ENCODE measurements at places on chromosomes 5 and 9. TPM values are rescaled to one million over a fixed set of nuclear protein-coding genes. Genes with fewer than 3 reads are reported as not detected.

The GFPT2 gene
- 0.48 TPM for total RNA-seq

The ENHO gene
- total RNA-seq, result not detected

The ZCCHC9 gene
- 37.8 TPM for total RNA-seq

The POLE3 gene
- 111 TPM for total RNA-seq

The SV2C gene
- not detected for total RNA-seq

The ZDHHC12 gene
- total RNA-seq, result 43.3 TPM

The BTNL8 gene
- total RNA-seq, result not detected

The NR5A1 gene
- total RNA-seq, result 0.08 TPM

The SPINK5 gene
- total RNA-seq, result not detected

The SPAAR gene
- not detected for total RNA-seq

The SLC1A1 gene
- not detected for total RNA-seq

The HAPLN1 gene
- not detected for total RNA-seq

The PAXX gene
- 106 TPM for total RNA-seq

The GPR107 gene
- total RNA-seq, result 17.9 TPM

The C5orf58 gene
- total RNA-seq, result not detected

The FGD3 gene
- 32.5 TPM for total RNA-seq

The SPINK6 gene
- total RNA-seq, result not detected

The S100Z gene
- total RNA-seq, result 0.66 TPM

The PCYOX1L gene
- 8.8 TPM for total RNA-seq

The TBC1D2 gene
- 1.7 TPM for total RNA-seq

The KCNV2 gene
- not detected for total RNA-seq

The SLC4A9 gene
- not detected for total RNA-seq

The NMUR2 gene
- total RNA-seq, result not detected

The CYSTM1 gene
- 17.6 TPM for total RNA-seq

The SLC34A1 gene
- not detected for total RNA-seq

The C9 gene
- 0.53 TPM for total RNA-seq

The IFNB1 gene
- total RNA-seq, result not detected

The SLC46A2 gene
- total RNA-seq, result not detected

The PGM5 gene
- total RNA-seq, result not detected

The DMRTA1 gene
- not detected for total RNA-seq

The PCDH12 gene
- 0.13 TPM for total RNA-seq

The PPP6C gene
- 52.4 TPM for total RNA-seq

The SMIM33 gene
- total RNA-seq, result not detected

The EDIL3 gene
- 0.27 TPM for total RNA-seq

The MYMK gene
- total RNA-seq, result not detected

The CCNG1 gene
- total RNA-seq, result 52.6 TPM

The CD274 gene
- 42.1 TPM for total RNA-seq

The CDH9 gene
- not detected for total RNA-seq

The PTPRD gene
- total RNA-seq, result 0.49 TPM

The GDNF gene
- not detected for total RNA-seq

The C9orf43 gene
- total RNA-seq, result 0.57 TPM

The MARCOL gene
- total RNA-seq, result not detected

The UBE2QL1 gene
- total RNA-seq, result not detected

The PCDHGB5 gene
- 0.27 TPM for total RNA-seq

The F12 gene
- total RNA-seq, result 3.1 TPM

The IL33 gene
- total RNA-seq, result not detected

The RASGRF2 gene
- total RNA-seq, result 5.6 TPM

The PCDHA2 gene
- not detected for total RNA-seq

The CMBL gene
- 0.94 TPM for total RNA-seq

The PPP3R2 gene
- not detected for total RNA-seq

The DNAH5 gene
- total RNA-seq, result not detected

The OCLN gene
- 1.4 TPM for total RNA-seq

The RNF208 gene
- 6.0 TPM for total RNA-seq
